ENCODE measurements at places on chromosomes 16 and 17.

- DNase-seq = no peak
Measured at GRCh38 chr16:49986351-49987124, 38.5 kb upstream of the CNEP1R1 start.

- no peak for DNase-seq
Measured at GRCh38 chr16:60553090-60553757, 1483.0 kb downstream of the CDH8 start.

DNA sequence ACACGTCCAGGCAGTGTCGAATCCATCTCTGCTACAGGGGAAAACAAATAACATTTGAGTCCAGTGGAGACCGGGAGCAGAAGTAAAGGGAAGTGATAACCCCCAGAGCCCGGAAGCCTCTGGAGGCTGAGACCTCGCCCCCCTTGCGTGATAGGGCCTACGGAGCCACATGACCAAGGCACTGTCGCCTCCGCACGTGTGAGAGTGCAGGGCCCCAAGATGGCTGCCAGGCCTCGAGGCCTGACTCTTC, 7.2 kb upstream of the CD68 start:
- no peak for DNase-seq

DNA sequence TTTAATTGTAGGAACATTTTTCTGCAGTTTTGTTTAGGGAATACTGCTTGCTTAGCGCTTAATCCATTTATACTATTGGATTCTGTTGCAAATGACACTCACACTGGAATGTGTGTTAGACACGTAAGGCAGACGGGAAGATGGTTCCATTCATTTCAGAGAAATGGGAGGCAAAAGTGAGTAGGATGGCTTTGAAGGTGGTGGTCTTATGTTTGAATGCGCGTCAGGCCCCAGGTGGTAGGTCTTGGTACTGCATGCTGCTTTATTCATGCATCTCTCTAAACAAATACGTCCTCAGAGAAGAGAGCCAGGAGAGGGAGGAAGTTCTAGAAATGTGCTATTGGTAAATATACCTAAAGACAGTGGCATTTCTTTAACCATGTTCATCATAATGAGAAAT, 997.6 kb upstream of the RBFOX1 start:
- DNase-seq = no peak

DNA sequence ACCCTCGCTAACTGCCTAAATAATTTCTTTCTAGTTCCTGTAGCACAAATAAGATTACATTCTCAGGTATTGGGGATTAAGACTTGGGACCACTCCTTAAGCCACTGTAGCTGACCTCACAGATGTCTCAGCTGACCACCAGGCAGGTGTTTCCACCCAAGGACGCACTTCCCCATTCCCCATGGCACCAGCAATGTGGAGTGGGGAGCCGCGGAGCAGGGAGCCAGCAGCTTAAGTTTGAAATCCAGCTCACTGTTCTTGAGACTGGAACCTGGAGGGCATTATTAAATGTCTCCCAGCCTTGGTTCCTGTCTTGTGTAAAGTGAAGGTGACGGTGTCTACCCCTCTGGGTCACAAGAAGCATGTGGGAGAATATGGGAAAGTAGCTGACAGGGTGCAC, 249.4 kb upstream of the CACNG5 start:
- DNase-seq = no peak

DNA sequence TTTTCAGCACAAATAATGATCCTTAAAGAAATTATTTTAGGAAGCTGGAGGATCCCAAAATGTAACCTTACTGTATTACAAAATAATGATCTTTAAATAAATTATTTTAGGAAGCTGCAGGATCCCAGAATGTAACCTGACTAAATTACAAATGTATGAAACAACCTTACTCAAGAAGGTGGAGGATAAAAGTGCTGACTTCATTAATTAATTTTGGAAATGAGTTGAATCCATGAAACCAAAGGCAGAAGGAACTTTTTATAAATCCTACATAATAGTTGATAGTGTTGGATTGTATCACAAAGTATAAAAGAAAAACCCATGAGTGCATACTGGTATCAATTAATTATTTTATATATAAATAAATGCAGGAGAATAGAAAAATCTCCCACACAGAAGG, 859.9 kb downstream of the KCNJ2 start:
- no peak for DNase-seq

DNA sequence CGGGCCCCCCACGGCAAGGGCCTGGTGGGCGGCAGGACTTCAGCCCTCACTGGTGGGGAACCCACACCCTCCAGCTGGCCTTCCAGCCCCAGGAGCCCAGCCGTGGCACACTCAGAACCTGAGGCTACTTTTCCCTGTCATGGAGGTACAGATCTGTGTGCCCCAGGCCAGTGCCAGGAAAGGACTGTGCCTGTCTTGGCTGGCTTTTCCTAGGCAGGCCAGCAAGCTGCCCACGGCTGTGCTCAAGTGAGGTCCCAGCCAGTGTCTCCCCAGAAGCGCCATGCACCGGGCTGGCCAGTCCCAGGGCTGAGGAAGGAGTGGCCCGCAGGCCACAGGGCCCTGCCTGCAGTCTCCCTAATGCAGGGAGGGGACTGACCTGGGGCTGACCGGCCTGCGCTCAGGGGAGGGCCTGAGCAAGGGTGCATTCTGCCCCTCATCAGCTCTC, 16.6 kb downstream of the ENGASE start:
- DNase-seq = no peak

GRCh38 chr16:86142801-86143236, 243.9 kb downstream of the IRF8 start:
- DNase-seq = no peak

DNA sequence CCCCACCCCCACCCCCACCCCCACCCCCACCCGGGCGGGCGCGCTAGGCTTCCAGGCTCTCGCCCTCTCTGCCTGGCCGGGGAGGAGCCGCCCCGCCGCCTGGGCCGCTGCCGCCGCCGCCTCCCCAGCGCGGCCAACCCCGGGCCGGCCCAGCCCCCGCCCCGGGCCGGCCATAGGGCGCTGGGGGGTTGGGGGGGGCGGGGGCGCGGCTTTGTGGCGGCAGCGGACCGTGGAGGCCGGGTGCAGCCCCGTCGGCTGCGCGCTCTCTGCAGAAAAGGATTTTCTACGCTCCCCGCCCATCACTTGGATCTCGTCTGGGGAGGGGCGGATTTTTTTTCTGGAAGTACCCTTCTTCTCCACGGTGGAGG, 230.9 kb downstream of the MRTFB start:
- DNase-seq = no peak

All from cerebellum (tissue), 4 donors.